ENCODE measurements at places on chromosomes 7 and 10.

DNA sequence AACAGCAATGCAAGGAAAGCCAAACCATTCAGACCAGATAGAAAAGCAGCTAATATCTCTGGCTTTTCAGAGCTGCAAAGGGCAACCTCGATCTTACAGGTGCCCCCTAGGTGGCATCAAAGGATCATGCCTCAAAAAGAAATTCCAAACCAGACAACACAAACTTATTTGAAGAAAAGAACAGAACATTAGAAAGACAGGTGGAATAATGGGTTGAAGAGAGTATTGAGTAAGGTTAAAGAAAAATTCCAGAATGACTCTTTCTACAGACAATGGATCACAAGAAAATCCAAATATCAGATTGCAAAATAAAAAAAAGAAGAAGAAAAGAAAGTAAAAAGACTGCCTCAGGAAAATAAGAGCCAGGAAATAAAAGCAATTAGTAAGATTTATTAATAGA is 213.7 kb downstream of the ELMO1 start:
- no peaks in the 10 kb centered on the region for H3K27me3 ChIP-seq
- DNase-seq = peak; percentile 29
- H3K4me1 ChIP-seq = peaks cover 9% of the 10 kb centered on the region
- no peak overlapping the region for H3K4me3 ChIP-seq
- no peak overlapping the region for H3K27ac ChIP-seq

GRCh38 chr10:4767033-4767814 is 58.8 kb upstream of the AKR1E2 start:
- DNase-seq = no peak
- no peak overlapping the region for H3K27ac ChIP-seq
- H3K4me3 ChIP-seq = no peak overlapping the region
- peaks cover 5% of the 10 kb centered on the region for H3K27me3 ChIP-seq
- H3K4me1 ChIP-seq = no peaks in the 10 kb centered on the region

DNA sequence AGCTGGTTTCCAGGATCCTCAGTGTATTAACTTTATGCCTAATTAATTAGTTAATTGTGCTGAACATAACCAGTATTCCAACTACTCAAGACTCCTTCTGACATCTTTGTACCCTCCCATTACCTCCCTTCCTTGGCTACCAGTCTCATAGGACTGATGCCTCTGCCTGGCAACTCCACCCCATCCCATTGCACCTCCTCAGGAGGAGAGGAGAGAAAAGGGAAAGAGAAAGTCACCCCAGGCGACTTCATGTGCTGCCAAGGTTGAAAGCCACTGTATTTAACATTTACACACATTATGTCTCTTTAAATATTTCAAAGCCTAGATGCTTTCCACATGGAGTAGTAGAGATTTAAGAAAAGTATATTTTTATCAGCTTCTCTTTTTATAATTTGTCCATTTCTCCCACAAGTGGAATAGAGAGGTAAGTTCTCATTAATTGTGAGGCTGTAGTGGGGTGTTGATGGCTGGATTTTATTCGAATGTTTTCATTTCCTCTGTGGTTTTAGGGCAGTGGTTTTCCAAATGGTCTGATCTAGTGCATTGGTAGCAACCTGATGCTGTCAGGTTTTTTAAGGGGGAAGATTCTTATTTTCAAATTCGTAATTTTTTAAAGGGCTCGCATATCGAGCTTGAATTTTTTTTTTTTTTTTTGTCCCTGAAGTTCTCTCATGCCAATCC is 148.0 kb downstream of the BICC1 start:
- H3K27ac ChIP-seq = no peak overlapping the region
- H3K4me1 ChIP-seq = no peaks in the 10 kb centered on the region
- no peak overlapping the region for H3K4me3 ChIP-seq
- H3K27me3 ChIP-seq = no peaks in the 10 kb centered on the region
- no peaks in the 10 kb centered on the region for H3K36me3 ChIP-seq
- no peak for DNase-seq

- peak within 1 kb of the TSS; percentile 93 for H3K4me3 ChIP-seq
- peaks cover 30% of the 10 kb centered on the region for H3K4me1 ChIP-seq
- peaks cover 8% of the 10 kb centered on the region for H3K36me3 ChIP-seq
- no peaks in the 10 kb centered on the region for H3K27me3 ChIP-seq
Measured at GRCh38 chr7:112789817-112790585, at the start of gene TMEM168. Gene TMEM168 (minus strand): TSS chr7:112790393. CDS start chr7:112784825, 5,568 bp downstream.

GRCh38 chr10:4111643-4112042 is 326.6 kb upstream of the KLF6 start:
- peaks cover 3% of the 10 kb centered on the region for H3K4me1 ChIP-seq
- peaks cover 7% of the 10 kb centered on the region for H3K36me3 ChIP-seq
- H3K4me3 ChIP-seq = no peak overlapping the region
- no peak for DNase-seq

- no peak for DNase-seq
- no peaks in the 10 kb centered on the region for H3K27me3 ChIP-seq
- no peak overlapping the region for H3K27ac ChIP-seq
- no peak overlapping the region for H3K4me3 ChIP-seq
- no peaks in the 10 kb centered on the region for H3K36me3 ChIP-seq
- no peaks in the 10 kb centered on the region for H3K4me1 ChIP-seq
Measured at GRCh38 chr10:93337309-93337721, 144.8 kb downstream of the MYOF start.

DNA sequence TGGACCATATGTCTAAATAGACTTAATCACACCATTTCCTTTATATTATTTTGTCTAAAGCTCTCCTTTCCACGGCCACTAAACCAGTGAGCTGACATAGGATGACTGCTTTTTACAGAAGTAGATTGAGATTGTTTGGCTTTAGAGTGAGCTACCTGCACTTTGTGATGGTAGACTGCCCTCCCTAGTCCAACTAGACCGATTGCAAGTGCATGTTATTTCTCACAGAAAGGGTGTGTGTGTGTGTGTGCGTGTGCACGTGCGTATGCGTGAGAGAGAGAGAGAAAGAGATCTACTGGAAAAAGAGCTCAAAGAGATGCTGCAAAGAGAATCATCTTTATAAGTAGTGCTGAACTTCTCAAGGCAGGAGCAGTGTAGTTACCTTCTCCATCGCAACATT is 60.7 kb downstream of the VCL start:
- H3K4me1 ChIP-seq = peaks cover 48% of the 10 kb centered on the region
- no peak overlapping the region for H3K4me3 ChIP-seq
- peaks cover 18% of the 10 kb centered on the region for H3K36me3 ChIP-seq
- H3K27me3 ChIP-seq = no peaks in the 10 kb centered on the region

GRCh38 chr10:12547301-12547771 is 198.0 kb downstream of the CAMK1D start:
- peaks cover 24% of the 10 kb centered on the region for H3K4me1 ChIP-seq
- H3K36me3 ChIP-seq = peaks cover 7% of the 10 kb centered on the region
- H3K27ac ChIP-seq = peak overlapping the region; percentile 53
- no peak for DNase-seq

- H3K27me3 ChIP-seq = no peaks in the 10 kb centered on the region
- no peak overlapping the region for H3K4me3 ChIP-seq
- DNase-seq = no peak
- no peaks in the 10 kb centered on the region for H3K4me1 ChIP-seq
- H3K27ac ChIP-seq = no peak overlapping the region
Measured at GRCh38 chr7:146670532-146670931, 553.9 kb downstream of the CNTNAP2 start.

DNA sequence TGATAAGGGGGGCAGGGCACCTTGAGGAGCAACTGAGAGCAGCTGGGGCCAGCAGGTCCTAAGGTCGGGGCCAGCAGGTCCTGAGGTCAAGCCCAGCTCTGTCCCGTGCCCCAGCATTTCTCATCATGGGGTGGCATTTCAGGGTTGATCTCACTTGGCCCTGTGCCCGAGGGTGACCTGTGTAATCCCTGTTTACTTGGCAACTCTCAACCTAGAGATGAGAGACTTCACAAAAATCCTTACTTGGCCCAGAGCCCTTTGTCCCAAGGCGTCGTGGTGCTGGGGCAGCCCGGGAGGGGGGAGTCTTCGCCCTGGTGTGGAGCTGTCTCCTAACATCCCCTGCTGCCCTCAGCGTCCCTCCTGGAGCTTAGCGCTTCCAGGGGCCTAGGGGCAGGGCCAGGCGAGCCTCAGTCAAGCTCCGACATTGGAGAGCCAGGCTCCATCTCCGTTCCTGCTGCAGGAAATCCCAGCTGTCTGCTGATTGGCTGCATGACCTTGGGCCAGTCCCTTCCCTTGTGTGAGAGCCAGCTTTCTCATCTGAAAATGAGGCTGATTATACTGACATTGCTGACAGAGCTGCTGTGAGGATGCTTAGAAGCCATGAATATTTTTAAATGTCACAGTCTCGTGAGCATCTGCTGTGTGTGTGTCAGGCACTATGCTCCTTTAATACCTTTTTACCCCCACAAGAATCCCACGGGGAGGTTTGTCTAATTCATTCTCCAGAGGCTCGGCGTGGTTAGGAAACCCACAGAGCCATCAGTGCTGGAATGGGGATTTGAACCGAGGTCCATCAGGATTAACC is 94.3 kb downstream of the ZMIZ1 start:
- H3K4me1 ChIP-seq = no peaks in the 10 kb centered on the region
- H3K36me3 ChIP-seq = no peaks in the 10 kb centered on the region
- no peaks in the 10 kb centered on the region for H3K27me3 ChIP-seq
- H3K27ac ChIP-seq = no peak overlapping the region
- no peak overlapping the region for H3K4me3 ChIP-seq
- DNase-seq = no peak
